Liver (tissue), 10 donors: ENCODE measurements at places on chromosomes 4 and X. TPM values are rescaled to one million over a fixed set of nuclear protein-coding genes. Genes with fewer than 3 reads are reported as not detected.

- DNase-seq, result no peak
Observed at GRCh38 chr4:159564615-159565014, 461.7 kb downstream of the RAPGEF2 start.

DNA sequence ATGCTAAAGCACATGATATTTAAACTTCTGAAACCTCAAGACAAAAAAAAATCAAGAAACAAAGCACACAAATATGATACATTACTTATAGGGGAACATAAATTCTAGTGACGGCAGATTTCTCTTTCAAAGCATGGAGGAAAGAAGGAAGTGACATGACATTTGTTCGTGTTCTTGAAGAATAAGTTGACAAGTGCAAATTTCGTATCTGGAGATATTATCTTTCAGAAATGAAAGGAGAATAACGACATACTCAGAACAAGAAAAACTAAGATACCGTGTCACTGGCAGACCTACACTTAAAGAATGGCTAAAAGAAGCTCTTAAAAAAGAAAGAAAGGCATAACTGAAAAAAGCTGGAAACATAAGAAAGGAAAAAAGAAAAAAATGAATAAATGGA, 16.6 kb downstream of the CENPVL2 start:
- no peak for DNase-seq

DNA sequence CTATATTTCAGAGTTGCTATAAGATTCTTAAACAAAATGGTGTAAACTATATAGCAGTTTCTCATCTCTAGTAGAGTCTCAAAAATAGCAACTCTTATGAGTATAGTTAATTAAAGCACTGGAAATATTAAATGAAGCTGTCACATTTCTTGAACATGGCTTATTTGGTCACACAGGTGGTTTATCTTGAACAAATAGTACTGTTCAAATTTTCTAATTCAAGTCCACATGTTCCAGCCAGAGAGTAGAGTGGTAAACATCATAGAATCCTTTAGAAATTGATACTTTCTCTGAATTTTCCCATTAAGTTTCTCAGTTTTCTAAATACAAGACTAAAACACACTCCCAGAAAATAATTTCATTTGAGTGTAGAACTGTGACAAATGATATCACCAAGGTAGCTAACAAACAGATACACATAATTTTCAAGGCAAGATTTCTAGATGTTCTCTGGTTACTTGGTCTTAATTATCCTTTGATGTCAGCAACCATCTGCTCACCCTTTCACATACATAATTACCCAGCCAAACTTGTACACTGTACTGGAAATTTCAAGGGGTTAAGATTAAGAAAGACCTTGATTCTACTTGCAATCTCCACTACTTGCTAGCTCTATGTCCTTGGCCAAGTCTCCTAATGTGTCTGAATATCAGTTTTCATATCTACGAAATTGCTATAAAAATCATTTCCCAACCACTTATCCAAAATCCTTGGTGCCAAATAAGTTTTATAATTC, 24.3 kb upstream of the PAK3 start:
- no peak for DNase-seq

GRCh38 chr4:152992466-152992865, 56.3 kb downstream of the FHDC1 start:
- no peak for DNase-seq

GRCh38 chrX:136291824-136292223, 8.9 kb upstream of the ADGRG4 start:
- no peak for DNase-seq

DNA sequence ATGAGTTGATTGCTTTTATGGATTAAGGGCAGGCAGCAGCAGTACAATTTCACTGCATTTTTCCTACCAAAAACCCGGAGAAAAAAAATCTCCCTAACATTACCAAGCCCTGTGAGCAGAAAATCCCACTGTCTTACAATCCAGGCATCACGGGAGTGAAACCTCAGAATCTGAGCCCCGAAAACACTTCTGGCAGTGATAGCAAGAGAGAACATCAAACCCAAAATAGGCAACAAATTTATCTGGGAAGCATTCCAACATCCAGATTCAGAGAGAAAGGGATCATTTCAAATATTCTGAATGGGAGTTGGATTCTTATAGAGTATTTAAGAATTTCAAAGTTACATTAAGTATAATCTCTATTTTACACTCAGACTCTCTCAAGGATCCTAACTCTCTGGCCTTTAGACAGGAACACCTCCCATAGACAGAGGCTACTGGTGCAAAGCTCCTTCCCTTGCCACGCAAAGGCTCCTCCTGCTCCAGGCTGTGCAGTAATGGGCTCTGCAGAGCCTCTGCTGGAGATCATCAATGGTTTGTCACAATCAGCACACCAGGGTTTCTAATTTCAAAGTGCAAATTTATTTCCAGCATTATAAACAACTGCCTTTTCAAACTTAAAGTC, 256.9 kb downstream of the PARM1 start:
- DNase-seq, result no peak

DNA sequence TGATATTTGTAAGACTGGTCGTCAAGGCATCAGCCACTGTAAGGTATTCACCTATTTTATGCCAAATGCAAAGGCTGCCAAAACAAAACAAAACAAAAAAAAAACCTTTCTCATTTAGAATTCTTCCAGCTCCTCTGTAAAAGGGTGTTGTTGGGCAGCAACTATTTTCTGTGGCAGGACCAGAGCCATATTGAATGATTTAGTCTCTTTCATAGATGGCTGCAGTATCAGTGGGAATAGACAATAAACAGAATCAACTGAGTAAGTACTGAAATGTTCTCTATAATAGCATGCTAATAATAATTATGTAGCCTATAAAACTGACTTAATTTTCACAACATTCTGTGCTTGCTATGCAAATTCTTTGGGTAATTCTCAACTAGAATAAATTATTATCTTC, 389.7 kb upstream of the PABPC4L start:
- DNase-seq, result no peak

- no peak for DNase-seq
Observed at GRCh38 chr4:15291122-15291521, 136.7 kb upstream of the C1QTNF7 start.

DNA sequence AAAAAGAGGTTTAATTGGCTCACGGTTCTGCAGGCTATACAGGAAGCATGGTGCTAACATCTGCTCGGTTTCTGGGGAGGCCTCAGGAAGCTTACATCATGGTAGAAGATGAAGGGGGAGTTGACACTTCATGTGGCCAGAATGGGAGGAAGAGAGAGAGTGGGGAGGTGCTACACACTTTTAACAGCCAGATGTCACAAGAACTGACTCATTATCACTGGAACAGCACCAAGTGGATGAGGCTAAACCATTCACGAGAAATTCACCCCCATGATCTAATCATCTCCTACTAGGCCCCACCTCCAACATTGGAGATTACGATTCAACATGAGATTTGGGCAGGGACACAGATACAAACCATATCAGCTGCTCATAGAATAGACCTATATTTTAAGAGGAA, 255.8 kb downstream of the OPHN1 start:
- no peak for DNase-seq

- no peak for DNase-seq
Observed at GRCh38 chr4:76022677-76023076, 620 bp downstream of the CXCL10 start.

GRCh38 chrX:96989830-96990571, 106.3 kb downstream of the RPA4 start:
- no peak for DNase-seq

GRCh38 chr4:3420956-3421355, 20.8 kb upstream of the HGFAC start:
- DNase-seq, result no peak

- DNase-seq, result no peak
Observed at GRCh38 chr4:127622921-127623796, 9.6 kb upstream of the INTU start.

DNA sequence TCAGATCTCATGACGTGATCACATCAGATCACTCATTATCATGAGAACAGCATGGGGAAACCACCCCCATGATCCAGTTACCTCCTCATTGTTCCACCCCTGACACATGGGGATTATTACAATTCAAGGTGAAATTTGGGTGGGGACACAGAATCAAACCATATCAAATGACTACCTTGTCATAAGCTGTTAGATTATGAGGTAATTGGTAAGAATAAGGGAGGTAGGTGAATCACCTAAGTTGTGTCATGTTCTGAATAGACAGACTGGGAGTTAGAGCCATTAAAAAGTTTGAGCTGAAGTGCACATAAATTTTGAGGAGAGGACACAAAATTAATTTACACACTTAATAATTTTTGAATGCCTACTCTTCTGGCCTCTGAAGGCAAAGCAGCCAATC, 24.7 kb downstream of the SLC9B1 start:
- no peak for DNase-seq

GRCh38 chrX:24154490-24155034, 5.0 kb downstream of the ZFX start:
- no peak for DNase-seq

GRCh38 chr4:109406337-109406931, 27.2 kb upstream of the SEC24B start:
- no peak for DNase-seq

DNA sequence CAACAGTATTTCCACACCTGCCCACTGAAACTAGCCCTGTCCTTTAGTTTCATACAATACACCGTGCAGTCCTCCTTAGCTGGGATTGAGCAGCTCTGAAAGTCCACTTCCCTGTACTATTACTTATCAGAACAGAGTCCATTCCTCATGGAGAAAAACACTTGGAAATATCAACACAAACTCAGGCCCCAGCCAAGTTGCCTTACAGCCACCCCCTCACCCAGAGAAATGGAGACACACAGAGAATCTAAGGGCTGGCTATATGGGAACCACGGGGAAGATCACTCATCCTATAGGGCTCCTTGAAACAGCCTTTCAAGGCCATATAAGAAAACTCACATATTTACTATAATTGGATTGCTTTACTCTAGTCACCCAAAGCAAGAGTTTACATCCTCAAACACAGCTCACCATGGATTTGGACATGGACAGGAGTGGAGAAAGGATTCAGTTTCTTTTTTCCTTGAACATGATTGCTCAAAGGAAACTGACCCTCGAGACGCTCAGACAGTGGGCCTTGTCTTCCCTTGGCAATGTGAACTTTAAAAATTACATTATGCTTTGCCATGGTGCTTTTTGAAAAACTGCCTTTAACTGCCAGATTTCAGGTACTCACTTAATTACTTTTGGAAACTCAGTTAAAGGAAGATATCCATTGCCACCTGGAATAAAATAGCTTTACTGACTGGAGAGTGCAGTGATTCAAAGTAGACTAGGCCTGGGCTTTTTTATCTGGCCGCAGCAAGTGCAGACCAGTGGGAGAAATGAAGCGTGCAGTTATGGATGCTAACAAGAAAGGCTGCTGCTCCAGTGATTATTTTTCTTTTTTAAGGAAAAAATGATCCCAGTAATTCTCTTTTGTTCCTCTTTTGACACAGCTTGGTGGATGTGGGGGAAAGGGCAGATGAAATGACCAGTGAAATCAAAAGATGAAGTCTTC, 1.6 kb downstream of the SCARB2 start:
- no peak for DNase-seq

DNA sequence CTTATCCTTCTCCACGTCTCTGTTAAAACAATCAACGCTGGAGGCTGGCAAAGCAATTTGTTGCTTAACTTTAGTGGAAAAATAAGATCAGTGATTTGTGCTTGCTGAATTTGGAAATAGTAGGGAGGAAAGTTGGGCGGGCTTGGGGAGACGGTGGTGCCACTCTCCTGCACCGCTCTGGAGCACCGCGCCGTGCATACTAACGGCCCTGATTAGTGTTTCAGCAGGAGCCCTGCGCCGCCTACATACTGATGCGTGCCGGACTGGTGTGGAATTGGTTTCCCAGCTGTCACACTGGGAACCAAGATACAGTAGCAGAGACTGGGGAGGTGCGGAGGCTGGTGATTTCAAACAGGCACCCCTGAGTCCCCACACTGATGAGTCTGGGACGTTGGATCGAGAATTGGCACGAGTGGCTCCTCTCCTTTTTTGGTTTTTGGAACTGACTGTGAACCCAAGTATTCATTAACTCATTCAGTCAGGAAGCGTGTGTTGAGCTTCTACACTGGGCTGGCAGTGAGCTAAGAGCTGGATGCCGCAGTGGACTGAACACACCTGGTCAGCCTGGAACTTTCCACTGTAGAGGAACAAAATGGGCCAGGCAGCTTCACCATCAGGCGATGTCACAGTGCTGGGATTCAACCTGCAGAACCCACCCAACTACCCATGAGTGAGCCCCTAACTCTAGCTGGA, 29.0 kb upstream of the PSAPL1 start:
- no peak for DNase-seq

DNA sequence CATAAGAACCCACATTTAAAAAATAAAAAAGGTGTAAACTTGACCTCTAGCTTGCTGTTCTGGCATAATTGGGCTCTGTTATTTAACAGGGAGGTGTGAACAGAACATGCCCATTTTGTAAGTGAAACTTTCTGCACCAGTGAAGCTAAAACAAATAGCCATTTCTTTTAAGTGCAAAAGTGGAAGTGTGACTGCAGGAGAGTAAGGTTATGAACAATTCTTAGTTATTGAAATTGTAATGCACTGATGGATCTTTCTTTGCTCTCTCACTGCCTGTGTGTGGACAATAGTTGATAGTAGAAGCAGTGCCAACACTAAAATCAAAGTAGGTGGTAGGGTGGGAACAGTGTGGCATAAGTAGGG, 12.6 kb downstream of the P2RY10 start:
- no peak for DNase-seq

DNA sequence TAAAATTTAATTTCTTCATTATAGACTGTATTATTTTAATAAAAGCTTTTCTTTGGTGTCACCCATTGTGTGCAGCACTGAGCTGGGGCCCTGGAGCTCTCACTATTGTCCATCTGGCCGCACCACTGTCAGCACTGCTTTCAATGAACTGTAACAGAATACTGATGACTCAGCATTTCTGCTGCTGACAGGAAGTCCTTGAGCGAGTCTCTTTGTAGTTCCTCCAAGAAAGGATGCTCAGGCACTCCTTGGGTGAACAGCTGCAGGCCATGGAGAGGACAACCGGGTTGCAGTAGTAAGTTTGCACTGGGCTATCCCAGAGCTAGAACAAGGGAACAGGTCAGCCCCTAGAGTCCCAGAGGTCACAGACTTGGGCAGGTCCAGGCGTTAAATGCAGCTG, 81.6 kb downstream of the SORBS2 start:
- no peak for DNase-seq

DNA sequence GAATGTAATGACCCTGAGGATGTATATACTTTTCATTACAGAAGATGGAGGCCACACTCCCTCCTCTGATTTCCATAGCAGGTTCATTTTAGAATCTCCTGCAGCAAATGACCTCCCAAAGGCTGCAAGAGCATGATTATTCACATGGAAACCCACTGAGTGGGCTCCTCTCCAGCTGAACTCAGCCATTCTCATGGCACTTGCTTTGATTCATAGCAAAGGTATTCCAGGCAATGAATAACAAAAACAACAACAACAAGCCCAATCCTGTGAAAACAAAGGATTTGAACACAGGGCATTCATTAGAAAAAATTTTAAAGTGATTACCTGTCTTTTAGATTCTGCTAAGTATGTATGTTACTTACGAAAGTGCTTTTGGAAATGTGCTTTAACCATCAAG, 894.0 kb upstream of the FRG1 start:
- no peak for DNase-seq

GRCh38 chr4:52892880-52893279, 30.8 kb downstream of the RASL11B start:
- DNase-seq, result no peak

ADH1B gene
- 38.3 TPM for total RNA-seq

ADGRG4 gene
- total RNA-seq, result not detected

RTL5 gene
- 0.84 TPM for total RNA-seq

HTATSF1 gene
- total RNA-seq, result 35.7 TPM

TMEM154 gene
- 0.65 TPM for total RNA-seq

ARL13A gene
- total RNA-seq, result not detected

ETDA gene
- not detected for total RNA-seq

CFI gene
- 598 TPM for total RNA-seq

GPR82 gene
- total RNA-seq, result 0.67 TPM

KLF8 gene
- total RNA-seq, result 0.47 TPM

NIPAL1 gene
- 10.7 TPM for total RNA-seq

HSFX3 gene
- not detected for total RNA-seq

CYTL1 gene
- not detected for total RNA-seq
